Mesothelial cell of epicardium (in vitro differentiated cells): ENCODE measurements at places on chromosomes 7 and 10.

- no peak for DNase-seq
Observed at GRCh38 chr10:36464291-36464690, 661.1 kb upstream of the ANKRD30A start.

- DNase-seq, result no peak
Observed at GRCh38 chr7:19772306-19772705, 1.1 kb downstream of the TMEM196 start.

GRCh38 chr10:110512461-110513187 is 14.9 kb downstream of the DUSP5 start:
- DNase-seq, result no peak

- no peak for DNase-seq
Observed at GRCh38 chr10:125080296-125080695, 80.1 kb downstream of the CTBP2 start.

DNA sequence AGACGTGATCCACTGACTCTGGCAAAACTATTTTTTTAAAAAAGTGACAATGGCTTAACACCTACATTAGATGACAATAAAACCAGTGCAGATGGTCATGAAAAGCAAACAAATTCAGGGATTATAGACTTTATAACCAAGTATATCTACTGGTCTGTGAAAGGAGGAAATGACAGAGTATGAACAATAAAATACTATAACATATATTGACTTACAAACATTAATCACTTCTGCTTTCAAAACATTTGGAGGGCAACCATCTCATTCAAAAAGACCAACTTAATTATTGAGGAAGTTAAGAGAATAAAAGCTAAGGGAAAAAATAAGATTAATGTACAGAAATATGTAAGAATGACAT is 34.8 kb downstream of the JMJD1C start:
- DNase-seq, result no peak

- no peak for DNase-seq
Observed at GRCh38 chr10:13989616-13990015, 341.1 kb downstream of the FRMD4A start.

- no peak for DNase-seq
Observed at GRCh38 chr10:121610798-121611323, 12.6 kb upstream of the FGFR2 start.

GRCh38 chr7:1951159-1951536 is 281.1 kb downstream of the ELFN1 start:
- no peak for DNase-seq

GRCh38 chr10:24215196-24215595 is 6.3 kb downstream of the KIAA1217 start:
- no peak for DNase-seq

DNA sequence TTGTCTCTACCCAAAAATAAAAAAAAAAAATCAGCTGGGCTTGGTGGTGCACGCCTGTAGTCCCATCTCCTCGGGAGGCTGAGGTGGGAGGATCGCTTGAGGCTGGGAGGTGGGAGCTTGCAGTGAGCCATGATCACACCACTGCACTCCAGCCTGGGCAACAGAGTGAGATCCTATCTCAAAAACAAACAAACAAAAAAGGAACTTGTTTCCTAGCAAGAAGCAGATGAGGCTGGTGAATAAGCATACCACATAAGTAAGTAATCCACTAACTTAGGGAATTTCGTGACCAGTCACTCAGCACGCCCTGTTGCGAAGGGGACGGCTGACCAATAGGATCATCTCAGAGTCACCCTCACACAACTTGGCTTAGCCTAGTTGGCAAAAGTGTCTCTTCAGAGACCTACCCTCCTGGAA is 64.6 kb downstream of the CUX1 start:
- no peak for DNase-seq

GRCh38 chr7:115217373-115217772 is 295.5 kb downstream of the MDFIC start:
- no peak for DNase-seq

- DNase-seq, result no peak
Observed at GRCh38 chr7:10706875-10707493, 266.7 kb upstream of the PHF14 start.

DNA sequence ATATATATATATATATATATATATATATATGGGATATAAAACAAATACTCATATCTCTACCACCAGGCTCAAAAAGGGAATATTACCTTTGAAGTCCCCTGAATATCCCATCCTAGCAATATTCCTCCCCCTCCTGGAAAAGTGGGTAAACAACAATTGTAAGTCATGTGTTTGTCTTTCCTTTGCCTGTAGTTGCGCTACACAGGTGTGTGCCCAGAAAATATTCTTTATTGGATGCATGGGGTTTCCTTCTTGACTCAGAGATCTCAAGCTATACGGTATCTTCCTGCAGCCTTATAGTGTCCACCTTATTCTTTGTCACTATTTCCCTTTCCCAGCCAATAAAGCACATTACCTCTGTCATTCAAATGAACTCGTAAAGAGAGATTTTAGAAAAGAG is 54.2 kb downstream of the MET start:
- no peak for DNase-seq

DNA sequence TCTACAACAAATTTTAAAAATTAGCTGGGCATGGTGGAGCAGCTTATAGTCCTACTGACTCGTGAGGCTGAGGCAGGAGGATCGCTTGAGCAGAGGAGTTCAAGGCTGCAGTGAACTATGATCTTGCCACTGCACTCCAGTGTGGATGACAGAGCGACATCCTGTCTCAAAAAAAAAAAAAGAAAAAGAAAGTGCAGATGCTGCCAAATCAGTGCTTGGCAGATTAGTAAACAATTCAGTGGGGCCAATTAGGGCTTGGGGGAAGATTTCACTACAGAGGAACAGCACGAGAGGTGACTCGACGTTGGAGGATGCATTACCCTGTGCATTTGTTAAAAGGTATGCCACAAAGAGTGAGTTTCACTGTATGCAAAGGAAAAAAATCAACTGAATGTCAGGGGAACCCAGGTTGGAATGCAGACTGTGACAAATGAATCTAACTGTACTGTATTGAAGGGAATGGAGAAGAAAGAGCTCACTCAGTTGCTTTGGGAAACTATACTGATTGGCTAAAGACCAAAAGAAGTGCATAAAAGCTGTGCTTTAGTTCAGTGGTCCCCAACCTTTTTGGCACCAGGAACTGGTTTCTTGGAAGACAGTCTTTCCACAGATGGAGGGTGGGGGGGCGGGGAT is 31.6 kb downstream of the GARIN1A start:
- no peak for DNase-seq

DNA sequence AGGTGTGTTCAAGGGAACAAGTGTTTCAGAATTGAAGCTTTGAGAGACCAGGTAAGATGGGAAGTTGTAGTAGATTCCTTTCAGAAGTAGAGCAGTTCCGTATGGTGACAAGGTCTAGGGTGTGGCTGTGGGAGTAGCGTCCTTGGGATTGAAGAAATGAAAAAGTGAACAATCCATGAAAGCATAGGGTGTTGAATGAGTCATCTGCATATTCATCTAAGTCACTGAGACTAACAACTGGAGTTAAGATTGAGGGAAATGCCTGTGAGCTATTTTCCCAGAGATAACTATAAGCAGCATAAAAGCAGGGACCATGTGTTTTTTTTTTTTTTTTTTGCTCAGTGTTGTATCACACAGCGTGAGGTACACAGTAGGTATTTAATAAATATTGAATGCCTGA is 134.8 kb downstream of the PHTF2 start:
- no peak for DNase-seq

DNA sequence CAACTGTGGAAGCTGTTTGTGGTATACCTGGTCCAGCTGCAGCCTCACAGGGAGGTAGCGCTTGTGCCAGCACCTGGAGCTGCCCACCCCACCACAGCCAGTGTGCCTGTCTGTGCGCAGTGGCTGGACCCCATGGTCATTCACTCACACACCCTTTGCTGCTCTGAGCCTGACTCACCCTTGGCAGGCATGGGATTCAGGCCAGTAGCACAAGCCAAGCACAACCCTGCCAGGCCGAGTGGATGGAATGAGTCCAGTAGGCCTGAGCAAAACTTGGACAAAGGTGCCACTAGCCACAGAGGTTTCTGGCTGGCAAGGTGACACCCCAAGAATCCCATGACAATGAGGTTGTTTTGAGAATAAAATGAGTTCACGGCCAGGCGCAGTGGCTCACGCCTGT is 19.0 kb downstream of the RBM48 start:
- no peak for DNase-seq

GRCh38 chr10:78931321-78932053 is 137.3 kb upstream of the ZMIZ1 start:
- DNase-seq, result no peak

DNA sequence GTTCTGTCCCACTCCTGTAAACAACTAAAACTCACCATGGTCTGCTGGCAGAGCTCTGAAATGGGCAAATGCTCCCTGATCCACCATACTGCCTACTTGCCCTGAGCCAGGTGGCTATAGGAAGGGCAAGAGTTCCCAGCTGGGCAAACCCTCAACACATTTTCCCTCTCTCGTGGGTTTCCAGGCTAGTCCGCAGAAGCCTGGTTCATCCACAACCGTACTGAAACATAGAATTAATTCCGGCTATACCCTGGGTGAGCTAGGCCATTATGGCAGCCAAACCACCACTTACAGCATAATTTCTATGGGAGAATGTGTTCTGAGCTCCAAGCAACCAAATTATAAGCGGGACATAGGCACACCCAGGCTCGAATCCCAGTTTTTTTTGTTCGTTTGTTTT is 20.1 kb upstream of the DDIT4 start:
- no peak for DNase-seq

- DNase-seq, result no peak
Observed at GRCh38 chr7:120216947-120217346, 56.0 kb upstream of the KCND2 start.

- no peak for DNase-seq
Observed at GRCh38 chr7:6615723-6616555, 529 bp downstream of the ZNF853 start.

- no peak for DNase-seq
Observed at GRCh38 chr7:108311446-108312168, 144.6 kb downstream of the NRCAM start.

DNA sequence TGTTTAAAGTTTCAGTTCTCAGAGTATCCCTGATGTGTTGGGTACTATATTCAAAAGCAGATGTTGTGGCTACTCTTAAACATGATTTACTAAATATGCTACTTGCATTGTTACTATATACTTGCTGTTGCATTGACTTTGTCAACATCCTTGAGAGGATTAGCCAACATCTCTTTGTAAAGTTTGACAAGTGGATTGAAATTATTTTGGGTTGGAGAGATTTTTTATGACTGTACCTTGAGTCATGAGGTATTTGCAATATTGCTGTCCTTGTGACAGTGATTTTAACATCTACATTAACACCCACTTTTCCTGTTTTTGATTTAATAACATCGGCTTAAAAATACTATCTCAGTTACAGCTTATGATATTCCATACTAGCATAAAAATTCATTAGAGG is 31.9 kb downstream of the MRC1 start:
- DNase-seq, result no peak

DNA sequence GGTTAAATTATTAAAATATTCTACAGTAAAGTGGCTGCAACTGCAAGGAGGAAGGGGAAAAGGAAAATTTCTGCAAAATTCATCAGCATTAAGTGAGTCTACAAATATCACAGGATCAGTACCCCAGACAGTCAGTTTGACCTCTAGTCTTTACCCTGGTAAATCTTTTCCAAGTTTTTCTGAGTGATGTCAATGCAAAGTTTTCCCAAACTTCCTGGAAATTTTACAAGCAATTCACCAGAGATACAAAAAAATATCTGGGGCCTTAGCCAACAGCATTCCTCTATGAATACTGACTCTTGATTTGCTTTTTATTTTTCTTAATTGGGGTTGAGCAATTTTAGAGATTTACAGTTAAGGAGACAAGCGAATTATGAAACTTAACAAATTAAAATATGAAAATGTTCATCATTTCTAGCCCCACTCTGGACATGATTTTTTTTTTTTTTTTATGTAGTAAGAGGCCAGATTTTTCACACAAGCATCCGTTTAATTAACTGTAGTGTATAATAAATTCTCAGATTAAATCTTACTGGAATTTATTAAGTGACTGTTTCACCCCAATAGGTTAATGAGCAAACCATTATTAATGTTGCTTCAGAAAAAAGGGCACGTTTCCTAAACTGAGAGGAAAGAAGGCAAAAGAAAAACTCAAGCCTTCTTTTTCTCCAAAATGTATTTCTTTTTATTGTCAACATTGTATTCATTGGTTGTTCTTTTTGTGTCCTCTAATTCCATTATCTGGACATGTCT is 539.5 kb upstream of the FZD8 start:
- no peak for DNase-seq

GRCh38 chr10:103789771-103790201 is 65.6 kb downstream of the SH3PXD2A start:
- DNase-seq, result no peak

DNA sequence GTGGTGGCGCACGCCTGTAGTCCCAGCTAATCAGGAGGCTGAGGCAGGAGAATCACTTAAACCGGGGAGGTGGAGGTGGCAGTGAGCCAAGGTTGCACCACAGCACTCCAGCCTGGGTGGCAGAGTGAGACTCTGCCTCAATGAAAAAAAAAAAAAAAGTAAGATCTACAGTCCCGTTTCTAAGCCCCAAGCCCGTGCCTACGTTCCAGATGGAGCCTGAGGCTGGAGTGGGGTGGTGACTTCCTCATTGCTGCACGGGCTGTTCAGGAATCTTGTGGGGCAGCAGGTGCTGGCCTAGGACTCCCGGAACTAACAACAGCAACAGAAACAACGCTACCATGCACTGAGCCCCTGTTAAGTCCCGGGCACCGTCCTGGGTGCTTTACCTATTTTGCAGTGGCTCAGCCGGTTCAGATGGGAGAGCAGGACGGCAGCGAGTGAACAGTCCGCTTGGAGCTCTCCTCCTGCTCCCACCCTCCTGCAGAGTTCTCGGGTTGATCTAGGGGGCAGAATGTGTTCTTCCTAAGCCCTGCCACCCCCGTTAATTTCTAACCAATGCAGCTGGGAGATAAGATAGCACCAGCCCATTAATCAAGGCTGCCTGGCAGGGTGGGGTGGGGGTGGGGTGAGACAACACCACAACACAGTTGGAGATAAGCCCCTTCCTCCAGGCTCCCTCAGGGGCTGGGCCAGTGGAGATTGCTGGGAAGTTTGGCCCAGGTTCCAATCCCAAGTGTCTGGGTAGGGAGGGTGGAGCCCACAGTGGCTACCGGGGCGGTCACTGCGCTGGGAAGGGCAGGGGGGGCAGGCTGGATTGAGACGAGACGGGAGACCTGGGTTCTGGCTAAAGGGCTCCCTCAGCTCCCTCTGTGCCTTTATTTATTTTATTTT is 17.0 kb upstream of the SFRP5 start:
- no peak for DNase-seq

- DNase-seq, result no peak
Observed at GRCh38 chr7:140249036-140249806, 72.4 kb upstream of the KDM7A start.

- no peak for DNase-seq
Observed at GRCh38 chr7:30697719-30698460, 15.6 kb upstream of the CRHR2 start.
